ENCODE measurements at places on chromosomes 3 and 15.
A peak's percentile ranks its signal among the peaks of the same experiment; 100 is the strongest.

- DNase-seq, result no peak
These were observed 430.6 kb upstream of the MCTP2 start for GRCh38 chr15:93800805-93801204.

- DNase-seq, result no peak
These were observed 22.0 kb downstream of the CRBN start for GRCh38 chr3:3157484-3157883.

DNA sequence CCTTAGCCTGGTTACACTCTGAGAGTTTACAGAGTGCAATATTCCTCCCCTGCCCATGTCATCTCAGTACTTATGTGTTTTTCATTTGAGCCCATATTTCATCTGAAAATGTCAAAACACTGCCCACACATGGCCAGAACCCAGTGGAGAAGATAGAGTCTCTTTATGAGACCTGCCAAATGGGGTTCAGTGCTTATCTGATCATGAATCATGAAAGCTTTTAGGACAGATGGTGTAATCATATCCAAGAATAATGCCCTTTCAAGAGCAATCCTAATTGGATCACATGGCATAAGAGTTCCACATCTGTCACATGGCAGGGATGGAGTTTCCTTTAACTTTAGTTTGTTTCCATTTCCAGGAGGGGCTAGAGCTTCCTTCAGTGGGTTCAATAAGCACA is 77.2 kb upstream of the AGBL1 start:
- no peak for DNase-seq

GRCh38 chr3:15051531-15051930 is 13.6 kb downstream of the MRPS25 start:
- peak; percentile 54 for DNase-seq

- peak; percentile 23 for DNase-seq
These were observed 27.6 kb upstream of the P2RY13 start for GRCh38 chr3:151356794-151357462.

- no peak for DNase-seq
These were observed 245.0 kb upstream of the RASGRP1 start for GRCh38 chr15:38809621-38810020.

DNA sequence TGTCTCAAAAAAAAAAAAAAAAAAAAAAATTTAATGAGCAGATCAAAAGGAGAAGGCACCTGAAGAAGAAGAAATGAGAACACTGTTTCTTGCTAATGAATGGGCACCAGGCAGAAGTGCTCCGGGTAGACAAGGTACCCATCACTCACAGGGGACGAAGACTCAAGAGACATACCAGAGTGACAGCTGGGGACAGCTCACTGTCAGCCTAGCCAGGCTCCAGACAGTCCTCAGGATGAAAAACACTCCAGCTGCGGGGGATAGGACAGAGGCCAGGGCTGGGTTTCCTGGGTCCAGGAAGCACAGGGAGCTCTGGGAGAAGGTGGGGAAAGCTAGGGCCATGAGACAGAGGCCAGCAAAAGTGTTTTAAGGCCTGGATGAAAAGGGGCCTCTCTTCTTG is 48.5 kb upstream of the PARL start:
- DNase-seq, result no peak

DNA sequence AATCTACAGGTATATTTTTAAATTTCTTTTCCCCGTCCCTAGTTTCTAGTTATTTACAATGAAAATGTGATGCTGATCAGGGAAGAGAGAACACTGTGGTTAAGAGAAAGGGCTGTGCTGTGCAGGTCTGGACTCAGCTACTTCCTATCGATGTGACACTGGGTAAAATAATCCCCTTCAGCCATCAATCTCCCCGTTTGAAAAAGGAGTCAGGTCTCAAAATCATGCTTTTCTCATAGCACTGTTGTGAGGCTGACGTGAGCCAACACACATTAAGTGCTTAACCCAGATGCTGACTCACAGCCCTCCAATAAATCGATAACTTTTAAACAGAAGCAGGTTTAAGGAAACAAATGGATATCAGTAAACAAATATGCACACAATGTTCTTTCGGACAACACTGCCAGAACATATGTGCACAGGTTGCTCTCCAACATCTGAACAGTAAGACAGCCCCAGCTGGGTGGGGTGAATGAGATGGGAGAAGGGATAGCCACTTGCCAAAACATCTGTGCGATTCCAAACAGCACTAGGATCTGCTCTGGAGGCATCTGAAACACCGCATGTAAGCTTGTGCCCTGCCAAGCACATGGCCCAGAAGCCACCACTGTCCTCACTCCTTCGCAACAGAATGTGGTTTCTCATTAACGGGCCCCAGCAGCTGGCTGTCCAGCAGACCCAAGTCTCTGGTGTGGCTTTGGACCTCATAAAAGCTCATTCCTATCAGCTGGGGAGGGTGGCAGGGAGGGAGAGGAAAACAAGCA is 143.2 kb upstream of the PRICKLE2 start:
- DNase-seq, result peak; percentile 11

GRCh38 chr3:104461431-104461830 is 905.3 kb upstream of the ALCAM start:
- DNase-seq, result no peak

GRCh38 chr15:100710744-100711515 is 108.5 kb downstream of the ASB7 start:
- no peak for DNase-seq

DNA sequence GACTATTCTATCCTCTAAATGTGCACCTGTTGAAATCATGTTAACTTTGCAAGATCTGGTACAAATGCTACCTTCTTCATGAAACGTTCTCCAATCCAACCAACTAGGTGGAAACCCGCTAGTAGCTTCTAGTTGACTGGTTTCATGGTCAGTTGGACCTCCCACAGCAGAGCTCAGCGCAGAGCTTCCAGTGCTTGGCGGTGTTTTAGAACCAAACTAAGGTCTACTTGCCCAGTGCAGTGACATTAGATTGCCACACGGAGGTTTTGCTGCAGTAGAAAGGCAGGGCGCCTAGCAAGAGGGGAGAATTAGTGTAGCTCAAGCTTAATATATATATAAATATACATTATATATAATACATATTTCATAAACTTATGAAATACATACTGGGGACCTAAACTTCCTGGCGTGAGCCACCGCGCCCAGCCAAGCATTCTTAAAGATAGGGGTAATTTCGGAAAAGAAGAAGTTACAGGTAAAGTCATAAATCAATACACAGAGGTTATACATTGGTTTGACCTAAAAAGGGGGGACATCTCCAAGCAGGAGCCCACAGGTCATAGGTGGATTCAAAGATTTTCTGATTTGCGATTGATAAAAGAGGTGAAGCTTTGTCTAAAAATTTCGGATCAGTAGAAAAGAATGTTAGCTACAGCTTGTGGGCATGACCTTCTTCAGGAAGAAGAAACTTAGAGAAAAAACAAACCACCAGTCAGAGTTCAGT is 2.1 kb upstream of the OXSR1 start:
- DNase-seq, result no peak

DNA sequence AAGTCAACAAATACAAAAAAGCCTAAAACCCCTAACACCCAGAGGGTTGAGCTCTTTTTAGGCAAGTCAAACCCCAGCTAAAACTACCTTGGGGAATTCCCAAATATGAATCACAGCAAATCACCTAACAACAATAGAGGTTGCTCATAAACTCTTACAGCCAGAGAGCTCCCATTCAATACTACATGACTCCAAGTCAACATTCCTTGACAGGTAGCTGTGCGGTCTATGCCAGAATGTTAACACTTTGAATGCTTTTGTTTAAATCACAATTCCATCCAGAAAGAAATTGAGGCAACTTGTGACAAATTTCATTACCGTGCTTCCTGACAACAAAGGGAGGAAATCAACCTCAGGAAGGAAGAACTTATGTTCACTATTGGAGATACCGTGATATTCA is 7.5 kb upstream of the UACA start:
- no peak for DNase-seq

DNA sequence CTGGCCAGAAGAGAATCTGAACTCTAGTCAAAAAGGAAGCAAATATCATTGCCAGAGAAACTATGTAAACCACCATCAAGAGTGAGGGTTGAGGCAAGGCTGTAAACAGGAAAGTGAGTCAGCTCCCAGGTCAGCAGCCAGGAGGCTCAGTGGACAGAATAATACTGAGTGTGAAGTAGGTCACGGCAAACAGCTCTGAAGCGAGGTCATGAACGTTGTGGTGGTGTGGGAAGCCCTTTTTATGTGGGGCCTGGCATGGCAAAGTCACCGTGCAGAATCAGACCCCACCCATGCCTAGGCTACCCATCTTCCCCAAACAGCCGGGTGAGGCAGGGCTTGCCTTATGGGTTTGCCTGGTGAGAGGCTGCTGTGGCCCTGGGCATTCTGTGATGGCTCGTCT is 43.9 kb downstream of the THBS1 start:
- peak; percentile 85 for DNase-seq
